T-cell (primary cell): ENCODE measurements at places on chromosomes 11 and 22.

DNA sequence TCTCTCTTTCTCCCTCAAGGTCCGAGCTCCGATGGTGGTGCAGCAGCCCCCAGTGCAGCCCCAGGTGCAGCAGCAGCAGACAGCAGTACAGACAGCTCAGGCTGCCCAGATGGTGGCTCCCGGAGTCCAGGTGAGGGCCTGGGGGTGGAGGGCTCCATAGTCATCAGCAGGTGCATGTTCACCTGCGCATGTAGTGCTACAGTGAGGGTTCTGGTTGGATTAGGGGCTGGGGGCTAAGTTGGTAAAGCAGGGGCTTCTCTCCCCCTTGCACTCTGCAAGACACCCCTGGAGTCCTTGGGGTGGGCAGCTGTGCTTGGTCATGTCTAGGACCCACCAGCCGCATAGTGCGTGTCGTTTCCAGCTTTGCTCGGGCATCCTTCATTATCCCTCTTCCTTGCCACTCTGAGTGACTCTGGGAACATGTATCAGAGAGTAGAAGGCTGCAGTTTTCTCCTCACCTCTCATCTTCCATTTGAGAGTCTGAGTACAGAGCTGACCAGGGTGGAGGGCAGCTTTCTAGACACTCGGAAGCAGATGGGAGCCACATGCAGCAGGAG lies 61.2 kb downstream of the MED15 start:
- DNase-seq = no peak

DNA sequence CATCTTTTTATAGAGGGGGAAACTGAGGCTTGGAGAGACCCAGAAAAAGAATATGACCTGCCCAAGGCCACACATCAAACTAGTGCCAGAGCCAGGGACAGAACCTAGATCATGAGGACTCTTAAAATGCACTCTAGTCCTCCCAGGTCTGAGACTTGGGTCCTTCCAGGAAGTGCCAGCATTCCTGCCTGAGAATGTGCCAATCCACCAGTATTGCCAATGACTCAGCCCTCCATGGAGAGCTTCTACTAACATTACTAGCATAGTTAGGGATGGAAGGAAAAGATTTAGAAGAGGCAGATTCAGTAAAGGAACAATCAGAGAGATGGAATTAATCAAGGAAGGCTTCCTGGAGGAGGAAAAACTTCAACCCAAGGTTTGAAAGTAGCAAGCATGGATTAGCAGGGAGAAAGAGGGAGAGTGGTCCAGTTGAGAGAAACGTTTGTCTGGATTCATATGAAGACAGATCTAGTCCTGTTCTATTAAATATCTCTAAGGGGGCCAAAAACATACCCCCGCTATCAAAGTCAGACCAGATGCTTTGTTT lies 20.1 kb upstream of the SMIM35 start:
- DNase-seq = no peak

GRCh38 chr11:57668434-57668782 lies 494 bp downstream of the ZDHHC5 start:
- DNase-seq = peak; percentile 47

DNA sequence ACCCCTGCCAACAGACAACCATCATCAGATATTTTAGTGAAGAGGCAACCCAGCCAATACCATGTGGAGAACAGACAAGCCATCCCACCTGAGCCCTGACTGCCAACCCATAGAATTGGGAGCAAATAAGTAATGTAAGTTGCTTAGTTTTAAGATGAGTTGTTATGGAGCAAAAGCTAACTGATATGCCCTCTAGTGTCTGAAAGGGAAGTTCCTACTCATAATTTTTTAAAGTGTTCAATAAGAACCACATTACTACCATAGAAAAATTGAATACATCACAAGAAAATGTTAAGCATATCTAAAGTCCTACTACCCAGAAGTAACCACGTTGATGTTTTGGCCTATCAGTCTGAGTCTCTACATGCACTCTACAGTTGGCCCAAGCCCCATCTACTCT lies 50.8 kb upstream of the SLC36A4 start:
- DNase-seq = no peak

DNA sequence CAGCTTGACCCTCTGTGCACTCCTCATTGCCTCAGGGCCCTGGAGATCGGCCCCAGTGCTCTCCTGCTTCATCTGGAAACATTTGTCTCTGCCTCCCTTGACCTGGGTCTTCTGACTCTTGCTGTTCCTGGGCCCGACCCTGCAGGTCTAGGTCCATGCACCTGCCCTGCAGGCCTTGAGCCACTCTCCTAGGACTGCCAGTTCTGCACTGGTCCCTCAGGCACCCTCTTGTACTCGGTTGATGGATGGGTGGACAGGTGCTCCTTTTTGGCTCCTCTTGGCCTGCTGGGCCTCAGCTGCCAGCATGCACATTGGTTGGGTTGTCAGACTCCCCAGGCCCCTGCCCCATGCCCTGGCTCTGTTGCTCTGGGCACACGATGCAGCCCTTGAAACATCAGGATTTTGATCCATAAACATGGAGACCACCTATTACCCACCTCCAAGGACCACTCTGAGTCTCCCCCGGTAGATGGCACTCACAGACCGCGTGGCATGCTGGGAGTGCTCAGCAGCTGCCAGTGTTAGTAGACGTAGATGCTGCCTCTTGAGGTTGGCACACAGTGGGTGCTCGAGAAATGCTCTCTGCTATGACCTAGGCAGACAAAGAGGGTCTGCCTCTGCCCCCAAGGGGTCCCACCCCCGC lies 20.2 kb upstream of the ACR start:
- no peak for DNase-seq

GRCh38 chr11:74055938-74056337 lies 47.1 kb upstream of the UCP3 start:
- DNase-seq = no peak

DNA sequence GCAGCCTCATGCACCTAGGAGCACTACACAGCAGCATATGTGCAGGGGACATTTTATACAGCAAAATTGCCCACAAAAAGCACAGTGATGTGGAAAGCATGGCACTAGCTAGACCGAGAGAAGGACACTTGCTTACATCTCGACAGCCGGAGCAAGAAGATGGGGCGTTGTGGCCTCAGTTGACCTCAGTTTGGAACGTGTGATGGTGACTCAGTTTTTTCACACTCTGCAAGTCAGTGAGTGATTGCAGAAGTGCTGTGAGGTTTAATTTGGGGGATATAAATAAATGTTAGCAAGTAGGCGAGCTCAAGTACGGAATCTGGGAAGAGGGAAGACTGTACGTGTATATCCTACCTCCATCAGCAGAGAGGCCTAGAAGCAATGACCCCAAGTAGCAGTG lies 23.3 kb downstream of the LRP5 start:
- no peak for DNase-seq

DNA sequence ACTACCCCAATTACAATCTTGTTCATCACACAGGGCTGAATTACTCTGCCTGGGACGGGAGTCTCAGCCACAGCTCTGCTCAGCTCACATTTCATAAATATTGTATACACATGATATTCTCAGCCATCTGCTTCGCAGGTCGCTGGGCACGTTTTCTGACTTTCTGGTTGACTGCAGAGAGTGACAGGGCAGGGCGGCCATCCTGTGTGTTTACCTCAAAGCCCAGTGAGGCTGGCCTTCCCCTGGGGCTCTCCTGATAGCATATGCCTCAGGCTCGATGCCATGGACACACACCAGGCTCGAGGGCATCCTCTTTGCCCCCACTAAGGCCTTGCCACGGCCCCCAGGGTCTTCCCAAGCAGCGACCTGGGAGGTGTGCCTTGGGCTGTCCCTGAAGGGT lies 345.0 kb downstream of the CADM1 start:
- DNase-seq = no peak

DNA sequence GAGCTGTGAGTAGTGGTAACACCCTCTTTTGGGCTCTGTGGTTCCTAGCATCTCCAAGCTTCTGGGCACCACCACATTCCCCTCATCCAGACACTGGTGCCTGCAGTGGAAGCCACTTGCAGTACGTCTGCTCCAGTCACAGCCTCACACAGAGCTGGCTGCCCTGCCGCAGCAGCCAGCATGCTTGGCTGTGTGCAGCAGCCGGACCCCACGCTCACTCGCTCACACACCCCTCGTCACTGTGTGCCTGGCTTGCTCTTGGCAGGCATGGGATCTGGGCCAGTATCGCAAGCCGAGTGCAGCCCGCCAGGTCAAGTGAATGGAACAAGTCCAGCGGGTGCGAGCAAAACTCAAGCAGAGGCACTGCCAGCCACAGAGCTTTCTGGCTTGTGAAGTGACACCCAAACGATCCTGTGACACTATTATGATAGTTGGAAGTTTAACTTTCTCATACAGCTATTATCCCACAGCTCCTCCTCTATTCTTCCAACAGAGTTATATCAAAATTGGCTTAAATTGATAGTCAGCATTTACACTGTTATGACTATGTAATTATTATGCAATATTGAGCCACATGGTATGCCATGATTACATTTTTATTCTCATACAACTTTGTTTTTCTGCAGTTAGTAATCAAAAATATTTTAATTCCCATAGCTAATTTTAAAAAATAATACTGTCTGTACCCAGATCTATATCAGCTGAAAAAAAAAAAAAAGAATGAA lies 89.0 kb downstream of the CCDC73 start:
- DNase-seq = no peak

DNA sequence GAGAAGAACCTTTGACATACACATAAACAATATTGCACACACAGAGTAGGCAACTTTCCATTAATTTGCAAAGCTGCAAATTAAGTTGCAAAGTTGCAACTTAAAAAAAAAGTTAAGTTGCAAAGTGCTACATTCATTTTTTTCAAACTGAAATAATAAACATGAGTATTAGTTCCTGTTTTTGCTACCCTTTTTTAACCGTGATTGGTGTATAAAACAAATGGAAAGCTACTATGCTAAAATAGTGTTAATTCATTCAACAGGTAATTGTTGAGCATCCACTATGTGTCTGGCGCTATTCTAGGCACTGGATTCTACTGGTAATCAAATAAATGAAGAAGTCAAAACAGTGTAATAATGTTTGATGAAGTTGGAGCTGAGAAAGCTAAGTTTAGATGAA lies 8.1 kb downstream of the ZFP91 start:
- DNase-seq = no peak

DNA sequence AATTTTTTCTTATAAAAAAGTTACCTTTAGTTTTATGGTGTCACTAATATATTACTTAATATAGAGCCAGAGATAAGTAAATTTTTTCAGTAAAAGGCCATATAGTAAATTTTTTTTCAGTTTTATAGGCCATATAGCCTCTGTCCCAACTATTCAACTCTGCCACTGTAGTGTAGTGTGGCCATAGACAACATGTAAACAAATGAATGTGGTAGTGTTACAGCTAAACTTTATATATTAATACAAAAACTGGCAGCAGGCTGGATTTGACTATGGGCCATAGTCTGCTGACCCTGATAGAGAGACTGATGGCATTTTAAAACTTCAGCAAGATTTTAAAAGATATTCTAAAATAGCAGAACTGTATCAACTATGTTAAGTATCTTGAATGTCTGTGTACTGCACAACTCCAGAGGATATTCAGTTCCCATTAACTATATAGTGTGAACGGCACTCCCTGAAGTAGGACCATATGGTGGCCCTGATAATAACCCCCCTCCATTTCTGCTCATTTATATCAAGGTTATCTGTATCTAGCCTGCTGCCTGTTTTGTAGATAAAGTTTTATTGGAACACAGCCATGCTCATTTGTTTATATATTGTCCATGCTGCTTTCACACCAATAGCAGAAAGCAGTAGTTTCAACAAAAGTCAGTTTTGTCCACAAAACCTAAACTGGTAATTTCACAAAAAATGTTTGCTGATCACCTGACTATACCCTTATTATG lies 71.6 kb downstream of the PRMT3 start:
- no peak for DNase-seq

- DNase-seq = no peak
These were observed 87.8 kb upstream of the CARD18 start for GRCh38 chr11:105227363-105227762.
